ENCODE measurements at places on chromosomes 2 and 18. TPM values are rescaled to one million over a fixed set of nuclear protein-coding genes. Genes with fewer than 3 reads are reported as not detected.

DNA sequence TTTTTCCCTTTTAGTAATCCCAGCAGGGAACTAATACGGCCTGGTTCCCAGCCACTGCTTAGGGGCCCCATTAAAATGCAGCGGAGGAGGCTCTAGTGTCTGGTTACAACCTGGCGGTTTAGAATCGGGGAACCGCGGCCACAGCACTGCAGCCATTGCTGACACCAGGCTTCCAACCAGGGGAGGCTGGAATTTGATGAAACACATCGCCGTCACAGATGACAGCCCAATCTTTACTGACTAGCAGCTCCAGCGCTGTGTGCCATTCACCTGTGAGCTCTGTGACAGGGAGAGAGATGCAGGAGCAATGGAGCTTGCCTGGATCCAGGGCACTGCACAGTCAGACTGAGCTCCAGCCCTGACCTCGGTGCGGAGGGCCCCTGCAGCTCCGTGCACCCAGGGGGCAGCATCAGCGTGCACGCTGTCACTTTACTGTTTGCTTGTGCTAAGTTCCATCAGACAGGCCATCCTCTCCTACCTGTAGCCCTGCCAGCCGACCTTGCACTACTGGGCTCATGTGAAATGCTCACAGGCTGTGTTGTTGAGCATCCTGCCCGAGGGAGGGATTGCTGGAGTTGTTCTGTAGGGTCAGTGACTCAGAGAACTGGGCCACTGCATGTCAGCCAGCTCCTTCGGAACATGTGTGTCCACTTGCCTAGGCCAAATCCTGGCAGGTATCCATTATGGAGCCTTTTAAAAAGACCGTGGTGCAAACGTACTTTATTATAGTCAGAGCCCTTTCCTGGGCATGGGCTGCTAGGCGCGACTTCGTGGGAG, 203.5 kb downstream of the SEPTIN10 start:
- no peak for DNase-seq

Gene ACOXL
- 20.8 TPM for total RNA-seq

Gene DSEL
- total RNA-seq = 20.6 TPM

- no peak for DNase-seq
These were observed 473.5 kb downstream of the RIT2 start for GRCh38 chr18:42641996-42642395.

GRCh38 chr18:47484068-47484467, 232.6 kb upstream of the SKOR2 start:
- no peak for DNase-seq

Gene ALPG
- total RNA-seq = 0.56 TPM

Gene SP140
- 1.7 TPM for total RNA-seq

DNA sequence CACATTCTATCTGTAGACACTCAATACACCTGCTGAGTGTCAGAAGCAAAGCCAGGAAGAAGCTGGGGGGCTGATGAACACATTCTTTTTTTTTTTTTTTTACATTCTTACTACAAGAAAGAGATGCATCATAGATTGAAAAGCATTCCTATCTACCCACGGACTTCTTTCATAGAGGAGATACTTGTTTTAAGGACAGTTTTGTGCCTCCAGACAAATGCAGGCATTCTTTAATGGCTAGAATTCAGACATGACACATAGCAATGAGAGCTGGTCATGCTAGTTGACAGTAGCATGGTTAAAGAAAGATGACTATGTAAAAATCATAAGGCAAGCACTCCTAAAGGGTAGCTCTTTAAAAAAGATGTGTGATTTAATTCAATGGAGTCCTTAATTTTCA, 110.2 kb downstream of the EPHA4 start:
- DNase-seq = no peak

DNA sequence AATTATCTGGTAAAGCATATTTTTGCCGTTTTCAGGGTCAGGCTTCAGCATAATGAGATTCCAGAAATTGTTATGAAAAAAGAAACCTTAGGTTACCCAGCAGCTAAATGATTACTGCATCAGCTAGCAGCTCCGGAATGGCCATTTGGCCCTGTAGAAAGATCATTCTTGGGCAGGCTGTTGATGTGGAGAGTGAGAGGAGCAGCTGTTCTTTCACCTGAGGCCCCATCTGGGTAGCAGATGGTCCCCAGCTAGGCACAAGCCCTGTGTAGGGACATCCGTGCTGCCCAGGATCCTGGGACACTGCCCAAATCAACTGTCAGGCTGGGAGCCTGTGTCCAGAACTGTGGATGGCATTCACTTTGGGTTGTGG, 61.8 kb downstream of the NEDD4L start:
- no peak for DNase-seq

All from H1 (cell line).